Renal cortical epithelial cell (primary cell): ENCODE measurements at places on chromosomes 13 and 19. TPM values are rescaled to one million over a fixed set of nuclear protein-coding genes. Genes with fewer than 3 reads are reported as not detected.

COL5A3 gene
- total RNA-seq = not detected in 2 replicates

ACP5 gene
- total RNA-seq = 0.60 and 3.1 TPM in 2 replicates

ZNF560 gene
- total RNA-seq = 0.15 and 0.35 TPM in 2 replicates

- peak; percentile 37 for DNase-seq
Measured at GRCh38 chr13:72565893-72566292, 161.5 kb downstream of the MZT1 start.

DNA sequence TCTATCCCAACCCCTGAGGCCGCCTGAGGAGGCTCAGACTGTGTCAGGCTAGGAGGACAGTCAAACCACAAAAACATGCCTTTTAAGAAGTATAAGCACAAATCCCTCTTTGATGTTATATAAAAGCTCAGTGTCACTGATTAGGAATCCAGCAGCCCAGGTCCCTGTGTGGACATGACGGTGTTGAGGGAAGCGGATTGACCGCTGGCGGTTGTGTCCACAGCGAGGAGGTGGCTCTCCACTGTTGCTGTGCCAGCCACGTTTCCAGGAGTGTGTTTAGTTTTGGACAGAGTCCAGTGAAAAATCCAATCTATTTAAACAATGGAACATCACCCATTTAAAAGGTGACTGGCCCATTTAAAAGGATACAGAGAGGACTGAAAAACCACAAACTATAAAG, 7.5 kb upstream of the GJA3 start:
- no peak for DNase-seq

- no peak for DNase-seq
Measured at GRCh38 chr19:17950310-17951156, 16.4 kb upstream of the KCNN1 start.

DNA sequence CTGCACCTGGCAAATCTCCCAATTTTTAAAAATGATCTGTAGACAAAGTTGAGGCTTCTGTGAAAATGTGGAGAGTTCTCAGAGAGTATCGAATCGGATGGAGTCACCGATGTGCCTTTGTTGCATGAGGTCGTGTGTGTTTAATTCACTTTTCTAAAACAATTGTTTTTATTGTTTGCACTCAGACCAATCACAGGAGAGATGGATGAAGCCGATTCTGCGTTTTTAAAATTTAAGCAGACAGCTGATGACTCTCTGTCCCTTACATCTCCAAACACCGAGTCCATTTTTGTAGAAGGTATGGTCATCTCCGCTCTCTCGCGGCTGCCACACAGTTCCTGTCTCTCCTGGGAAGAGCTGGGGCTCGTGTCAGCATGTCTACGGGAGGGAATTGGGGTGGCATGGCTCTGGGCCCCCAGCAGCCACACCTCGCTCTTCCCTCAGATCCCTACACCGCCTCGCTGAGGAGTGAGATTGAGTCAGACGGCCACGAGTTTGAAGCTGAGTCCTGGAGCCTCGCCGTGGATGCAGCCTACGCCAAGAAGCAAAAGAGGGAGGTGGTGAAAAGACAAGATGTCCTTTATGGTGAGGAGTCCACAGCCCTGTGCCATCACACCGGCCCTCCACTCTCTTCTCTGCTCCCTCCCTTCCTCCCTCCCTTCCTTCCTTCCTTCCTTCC, 47.2 kb downstream of the PEX11G start:
- DNase-seq = no peak

- DNase-seq = no peak
Measured at GRCh38 chr13:100447831-100448230, 140.8 kb downstream of the GGACT start.

DNA sequence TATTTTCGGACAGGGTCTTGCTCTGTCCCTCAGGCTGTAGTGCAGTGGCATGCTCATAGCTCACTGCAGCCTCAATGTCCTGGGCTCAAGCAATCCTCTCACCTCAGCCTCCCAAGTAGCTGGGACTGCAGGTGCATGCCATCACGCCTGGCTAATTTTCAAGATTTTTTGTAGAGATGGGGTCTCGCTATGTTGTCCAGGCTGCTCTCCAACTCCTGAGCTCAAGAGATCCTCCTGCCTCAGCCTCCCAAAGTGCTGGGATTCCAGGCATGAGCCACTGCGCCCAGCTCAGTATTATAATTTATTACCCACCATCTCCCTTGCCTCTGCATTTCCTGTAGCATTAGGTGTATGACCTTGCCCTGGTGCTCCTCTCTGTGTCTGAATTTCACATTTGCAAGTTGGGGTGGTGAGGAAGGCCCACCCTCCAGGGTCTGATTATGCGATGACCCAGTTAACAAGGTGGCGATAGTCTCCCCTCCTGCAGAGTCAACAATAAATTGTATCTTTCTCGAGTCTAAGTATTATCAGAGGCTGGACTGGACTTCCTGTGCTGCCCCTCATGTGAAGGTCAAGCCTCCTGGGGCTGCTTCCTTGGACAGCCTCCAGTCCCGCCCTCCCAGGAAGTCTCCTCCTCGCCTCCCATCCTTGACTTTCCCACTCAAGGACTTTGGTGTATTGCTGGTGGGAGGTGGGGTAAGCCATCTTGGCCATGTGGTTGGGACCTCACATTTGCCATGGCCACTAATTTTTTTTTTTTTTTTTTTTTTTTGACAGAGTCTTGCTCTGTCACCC, 1.5 kb upstream of the TUBB4A start:
- DNase-seq = no peak

DNA sequence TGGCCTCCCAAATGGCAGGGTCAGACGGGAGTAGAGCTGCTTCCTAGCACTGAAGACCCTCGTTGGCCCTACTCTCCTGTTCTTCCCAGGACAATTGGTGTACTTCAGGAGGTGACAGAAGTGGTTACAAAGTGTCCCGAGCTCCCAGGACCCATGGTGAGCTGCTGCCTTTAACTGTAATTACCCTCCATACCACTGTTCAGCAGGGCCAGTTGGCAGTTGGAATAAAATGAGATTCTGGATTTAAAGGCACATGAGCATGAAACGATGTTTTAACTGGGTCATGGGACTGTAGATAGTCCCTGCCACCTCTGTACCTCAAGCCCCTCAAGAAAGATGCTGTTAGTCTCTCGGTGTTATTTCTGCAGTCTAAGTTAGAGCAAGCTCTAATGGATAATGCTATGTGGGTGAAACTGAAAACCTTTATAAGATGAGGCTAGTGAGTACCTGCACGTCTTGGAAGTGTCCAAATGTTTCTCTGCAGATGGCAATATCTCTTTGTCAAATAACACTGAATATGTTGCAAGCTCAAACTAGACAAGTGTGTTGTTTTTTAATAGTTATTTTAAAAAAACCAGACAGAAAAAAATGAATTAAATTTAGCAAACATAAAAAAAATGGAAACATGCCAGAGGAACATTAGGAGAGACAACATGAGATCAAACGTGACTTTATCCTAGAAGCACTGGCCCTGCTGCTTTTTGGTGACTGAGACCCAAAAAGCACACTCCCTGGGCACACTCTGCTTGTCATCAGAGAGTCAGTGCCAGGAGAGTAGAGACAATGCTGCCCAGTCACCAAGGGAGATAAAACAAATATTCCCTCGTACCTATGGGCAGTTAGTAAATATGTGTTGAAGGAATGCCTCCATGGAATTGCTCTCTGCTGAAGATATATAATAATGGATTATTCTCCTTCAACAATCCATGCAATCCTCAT, 266.3 kb downstream of the LMO7 start:
- DNase-seq = no peak
